ENCODE measurements at places on chromosomes 1 and 21.
A peak's percentile ranks its signal among the peaks of the same experiment; 100 is the strongest.

DNA sequence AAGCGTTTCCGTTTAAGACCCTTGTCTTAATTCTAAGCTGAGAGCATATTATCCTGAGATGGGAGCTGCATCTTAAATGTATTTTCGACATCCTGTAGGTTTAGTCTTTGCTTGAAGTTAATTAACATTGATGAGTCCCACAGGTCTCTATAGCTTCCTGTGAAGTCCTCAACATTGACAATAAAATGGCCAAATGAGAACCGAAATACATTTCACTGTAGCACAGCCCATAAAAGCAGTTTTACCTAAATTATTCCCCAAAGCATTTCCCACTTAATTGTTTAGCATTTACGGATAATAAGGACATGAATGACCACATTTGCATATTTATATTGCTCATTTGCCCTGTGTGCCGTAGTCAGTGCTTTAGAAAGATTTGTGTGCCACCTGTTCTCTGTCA lies 116.4 kb downstream of the CRB1 start:
- no peak for DNase-seq

GRCh38 chr1:15975358-15975804 lies 520 bp downstream of the ZBTB17 start:
- peak; percentile 71 for DNase-seq

DNA sequence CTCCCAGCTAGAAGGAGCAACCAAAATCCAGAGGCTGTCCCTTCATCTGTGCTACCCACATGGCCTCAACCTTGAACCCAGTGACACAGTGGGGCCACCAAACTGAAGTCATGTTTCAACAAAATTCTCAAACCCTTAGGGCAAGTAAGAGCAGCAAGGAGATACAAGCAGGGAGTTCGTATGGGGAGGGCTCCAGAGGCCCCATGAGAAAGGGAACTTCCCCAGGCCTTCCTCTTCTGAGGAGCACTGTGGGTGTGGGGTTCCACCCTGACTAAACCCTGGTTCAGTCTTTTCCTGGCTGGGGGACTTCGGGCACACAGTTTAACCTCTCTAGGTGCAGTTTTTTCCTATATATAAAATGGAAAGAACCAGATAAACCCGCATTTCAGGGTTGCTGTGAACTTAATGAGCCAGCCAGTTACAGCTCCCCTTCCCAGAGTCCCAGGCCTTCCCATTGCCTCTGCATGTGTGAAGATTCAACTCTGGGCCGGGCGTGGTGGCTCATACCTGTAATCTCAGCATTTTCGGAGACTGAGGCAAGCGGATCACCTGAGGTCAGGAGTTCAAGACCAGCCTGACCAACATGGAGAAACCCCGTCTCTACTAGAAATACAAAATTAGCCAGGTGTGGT lies 8.0 kb upstream of the THEMIS2 start:
- DNase-seq: no peak

DNA sequence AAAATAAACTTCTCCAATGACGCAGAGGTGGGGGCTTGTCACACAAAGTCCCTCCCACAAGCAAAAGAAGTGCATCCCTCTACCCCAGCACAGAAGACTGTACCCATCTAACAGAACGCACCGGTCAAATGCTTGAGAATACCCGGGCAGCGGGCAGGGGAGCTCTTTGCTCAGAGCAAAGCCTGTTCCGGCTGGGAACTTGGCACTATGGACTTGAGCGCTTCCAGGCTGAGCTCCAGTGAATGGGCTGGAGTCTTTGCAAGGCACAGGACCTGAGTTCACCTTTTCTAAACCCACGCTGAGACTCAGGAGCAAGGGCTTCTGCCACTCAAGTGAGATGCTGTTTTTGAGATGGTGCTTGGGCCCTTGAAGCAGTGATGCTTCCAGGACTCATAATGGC lies 20.3 kb downstream of the RHBG start:
- DNase-seq: no peak

- DNase-seq: no peak
Observed at GRCh38 chr1:222288053-222288452, 259.9 kb downstream of the HHIPL2 start.

GRCh38 chr1:24990779-24991641 lies 60.9 kb upstream of the RUNX3 start:
- DNase-seq: no peak

DNA sequence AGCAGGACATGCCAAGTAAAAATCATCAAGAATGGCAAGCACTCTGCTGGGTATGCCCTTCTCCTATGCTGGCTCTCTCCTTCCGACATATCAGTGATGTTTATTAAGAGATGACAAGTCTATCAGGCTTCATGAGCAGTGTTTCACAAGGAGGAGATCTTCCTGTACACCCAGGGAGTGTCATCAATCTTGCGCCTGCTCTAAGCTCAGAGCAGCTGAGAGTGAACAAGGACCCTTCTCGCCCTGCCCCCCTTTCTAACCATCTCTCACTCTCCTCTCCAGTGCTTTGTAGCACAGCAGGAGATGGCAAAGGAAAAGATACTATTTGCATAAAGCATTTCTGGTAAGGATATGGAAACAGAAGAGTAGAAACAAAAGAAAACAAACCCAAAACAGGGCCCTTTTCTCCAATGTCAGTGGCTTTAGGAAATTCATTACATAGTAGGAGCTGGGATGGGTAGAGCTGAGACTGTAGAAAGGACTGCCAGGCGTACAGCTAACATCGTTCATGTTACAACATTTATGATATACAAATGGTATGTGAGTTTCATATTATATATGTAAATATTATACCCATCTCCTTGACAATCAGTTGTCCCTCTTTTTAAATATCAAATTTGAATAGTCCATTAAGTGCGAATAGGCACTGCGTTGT lies 201.7 kb downstream of the NUF2 start:
- DNase-seq: peak; percentile 78

DNA sequence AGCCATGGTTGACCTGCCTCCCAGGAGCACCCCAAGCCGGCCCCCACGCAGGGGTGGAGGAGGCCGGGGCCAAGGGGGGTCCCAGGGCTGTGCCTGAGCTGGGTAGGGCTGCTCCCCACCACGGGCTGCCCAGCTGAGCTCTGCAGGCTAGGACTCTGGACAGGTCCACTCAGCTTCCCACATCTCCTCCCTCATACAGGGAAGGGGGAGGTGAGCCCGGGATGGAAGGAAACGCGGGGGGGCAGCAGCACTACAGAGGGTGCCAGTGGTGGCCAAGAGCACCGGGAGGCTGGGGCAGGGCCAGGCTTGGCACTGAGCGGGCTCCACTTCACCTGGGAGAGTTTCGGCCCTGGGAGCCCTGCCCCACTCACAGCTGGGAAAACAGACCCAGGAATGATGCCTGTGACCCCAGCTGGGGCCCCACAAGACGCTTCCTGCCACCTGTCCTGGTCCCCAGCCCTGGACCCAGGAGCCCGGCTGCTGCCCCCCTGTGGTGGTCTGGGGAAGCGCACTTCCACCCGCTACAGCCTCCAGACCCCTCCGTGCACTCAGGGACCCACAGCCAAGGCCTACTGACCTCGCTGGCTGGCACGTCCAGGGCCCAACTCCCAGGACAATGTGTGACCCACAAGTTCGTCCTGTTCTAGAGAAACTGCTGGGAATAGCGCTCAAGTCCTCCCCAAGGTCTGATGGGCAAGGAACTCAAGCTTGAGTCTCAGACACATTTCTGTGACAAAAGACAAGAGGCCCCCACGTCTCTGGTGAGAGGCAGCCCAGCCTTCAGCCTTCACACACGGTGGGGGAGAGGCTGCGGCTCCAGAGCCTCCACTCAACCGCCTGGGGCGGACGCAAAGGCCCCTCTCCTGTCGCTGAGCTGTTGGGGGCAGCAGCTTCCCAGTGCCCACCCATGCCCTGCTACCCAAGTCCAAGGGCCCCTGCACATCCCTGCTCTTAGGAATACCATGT lies 3.0 kb downstream of the AURKAIP1 start:
- peak; percentile 40 for DNase-seq

DNA sequence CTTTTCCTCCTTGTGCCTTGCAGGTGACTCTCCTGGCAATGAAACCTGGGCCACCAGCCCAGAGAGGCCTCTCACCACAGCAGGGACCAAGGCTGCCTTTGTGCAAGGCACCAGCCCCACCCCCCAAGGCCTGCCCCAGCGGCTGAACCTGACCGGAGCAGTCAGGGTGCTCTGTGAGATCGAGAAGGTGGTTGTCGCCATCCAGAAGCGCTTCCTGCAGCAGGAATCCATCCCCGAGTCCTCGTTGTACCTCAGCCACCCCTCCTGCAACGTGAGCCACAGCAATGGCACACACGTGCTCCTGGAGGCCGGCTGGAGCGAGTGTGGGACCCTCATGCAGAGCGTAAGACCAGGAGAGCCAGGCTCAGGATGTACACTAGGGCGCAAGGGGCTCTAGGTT lies 51.7 kb downstream of the UMODL1 start:
- DNase-seq: no peak

GRCh38 chr21:45508607-45509565 lies 33.4 kb downstream of the SLC19A1 start:
- no peak for DNase-seq

DNA sequence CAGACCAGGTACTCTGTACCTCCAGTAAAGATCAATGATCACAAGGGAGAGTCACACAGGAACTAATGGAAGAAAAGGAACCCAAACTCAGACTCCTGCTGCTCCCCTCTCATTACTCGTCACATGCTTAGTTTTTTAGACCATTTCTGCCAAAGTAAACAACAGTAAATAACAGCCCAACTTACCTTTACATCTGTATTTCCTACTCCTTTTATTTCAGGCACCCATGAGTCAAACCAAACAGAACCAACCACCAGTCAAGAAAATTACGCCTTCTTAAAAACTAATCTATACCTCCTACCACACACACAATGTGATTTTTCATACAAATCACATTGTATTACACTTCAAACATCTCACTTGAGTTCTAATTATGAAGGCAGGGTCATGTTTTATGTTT lies 61.4 kb upstream of the HTR1D start:
- DNase-seq: no peak

- DNase-seq: no peak
Observed at GRCh38 chr1:21342961-21343838, 52.9 kb upstream of the ECE1 start.

- no peak for DNase-seq
Observed at GRCh38 chr1:201545851-201546492, 7.0 kb downstream of the NAV1 start.

Data from NCI-H1417 (cell line).